ENCODE measurements at places on chromosomes 11 and 22.

DNA sequence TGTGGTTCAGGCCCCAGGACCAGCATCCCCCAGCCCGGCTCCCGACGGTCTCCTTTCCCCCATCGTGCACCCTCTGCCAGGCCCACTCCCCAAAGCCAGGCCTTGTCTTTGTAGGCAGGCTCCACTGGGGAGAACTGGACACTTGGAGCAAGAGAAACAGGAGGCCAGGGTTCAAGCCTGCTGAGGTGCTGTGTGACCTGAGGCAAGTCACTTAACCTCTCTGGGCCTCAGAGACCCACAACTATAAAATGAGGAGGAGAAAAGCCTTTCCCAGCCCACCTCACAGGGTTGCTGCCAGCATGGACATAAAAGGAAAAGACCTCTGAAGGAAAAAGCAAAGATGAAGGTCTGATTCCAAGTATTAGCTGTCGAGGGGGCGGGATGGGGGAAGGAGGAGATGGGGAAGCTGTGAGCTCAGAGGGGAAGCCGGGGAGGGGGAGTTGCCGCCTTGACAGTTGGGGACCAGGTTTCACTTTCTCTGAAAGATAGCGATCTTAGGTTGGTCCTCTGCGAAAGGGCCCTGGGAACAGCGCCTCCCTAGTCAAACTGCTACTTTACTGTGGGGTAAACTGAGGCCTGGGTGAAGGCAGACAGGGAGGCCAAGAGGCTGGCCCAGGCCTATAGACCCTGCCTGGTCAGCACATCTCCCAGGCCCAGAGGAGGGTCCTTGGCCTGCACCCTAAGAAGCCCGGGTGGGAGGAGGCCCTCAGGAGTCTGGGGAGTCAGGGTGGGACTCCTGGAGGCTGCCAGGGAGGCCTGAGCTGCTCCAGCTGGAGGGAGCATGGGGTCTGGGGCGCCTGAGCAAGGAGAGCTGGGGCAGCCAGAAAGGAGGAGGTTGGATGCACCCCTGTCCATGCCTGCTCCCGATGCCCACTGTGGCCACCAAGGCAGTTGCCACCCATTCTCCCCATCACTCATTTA lies 991 bp upstream of the OSM start:
- no peak for DNase-seq

- DNase-seq, result no peak
Observed at GRCh38 chr11:59423835-59424234, 2.4 kb downstream of the OR5A2 start.

DNA sequence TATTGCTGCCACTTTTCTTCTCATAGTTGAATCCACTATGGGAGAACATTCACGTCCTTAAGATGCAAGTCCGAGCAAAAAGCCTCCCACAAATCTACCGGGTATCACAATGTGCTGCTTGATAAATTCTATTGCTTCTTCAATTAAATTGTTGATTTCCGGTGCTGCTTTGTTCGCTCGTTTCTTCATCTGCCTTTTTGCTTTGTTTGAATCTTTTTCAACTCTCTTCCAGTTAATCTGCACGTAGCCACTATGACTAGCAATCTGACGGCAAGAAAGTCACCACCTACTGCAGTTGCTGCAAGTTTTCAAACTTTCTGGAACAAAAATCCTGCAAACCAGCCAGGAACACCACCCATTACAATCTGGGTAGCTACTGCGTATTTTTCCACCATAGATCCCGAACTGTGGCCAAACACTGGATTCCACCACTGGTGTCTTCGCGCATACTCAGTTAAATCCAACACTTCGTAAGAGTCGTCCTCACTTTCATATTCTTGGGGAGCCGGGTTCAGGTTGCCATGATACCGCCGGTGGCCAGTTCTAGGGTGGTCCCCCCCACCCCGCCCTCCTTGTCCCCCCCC lies 59.1 kb downstream of the CLMP start:
- DNase-seq, result no peak

DNA sequence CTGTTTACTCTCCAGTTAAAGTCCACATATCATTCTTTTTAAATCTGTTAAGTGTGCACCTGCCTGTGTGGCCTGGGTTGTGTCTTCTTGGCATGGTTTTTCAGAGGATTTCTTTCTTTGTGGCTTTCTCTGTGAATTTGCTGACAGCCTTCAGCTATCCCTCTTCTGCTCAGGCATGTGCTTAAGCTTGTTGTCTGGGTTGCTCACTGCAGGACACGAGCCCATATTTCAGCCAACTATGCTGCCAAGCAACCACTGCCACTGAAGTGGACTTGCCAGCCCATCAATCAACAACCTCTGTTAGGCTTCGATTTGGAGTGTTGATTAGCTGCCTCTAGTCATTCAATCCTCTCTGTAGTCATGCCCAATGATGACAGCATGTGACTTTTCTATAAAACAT lies 18.4 kb downstream of the OR51I2 start:
- no peak for DNase-seq

GRCh38 chr11:64409707-64410403 lies 50.9 kb downstream of the RPS6KA4 start:
- DNase-seq, result no peak

DNA sequence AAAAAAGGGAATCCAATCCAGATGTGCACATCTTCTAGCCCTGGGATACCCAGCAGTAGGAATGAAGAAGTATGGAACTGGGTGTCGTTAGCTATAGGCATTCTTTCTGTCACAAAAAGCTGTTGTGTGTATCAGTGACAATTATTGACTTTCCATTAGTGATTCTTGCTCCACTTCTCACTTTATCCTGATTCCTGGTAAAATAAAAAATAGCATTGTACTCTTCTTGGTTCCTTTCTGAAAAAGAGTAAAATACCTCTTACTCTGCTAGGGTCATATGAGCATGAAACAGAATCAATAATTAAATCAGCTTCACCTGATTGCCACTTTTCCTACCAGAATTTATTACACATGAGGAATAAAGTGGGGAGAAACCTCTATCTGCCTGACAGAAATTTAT lies at the start of gene OR52E6:
OR52E6 (minus strand) TSS at position 101 of the 400 bp plus-strand sequence; CDS start at position 101, 0 bp downstream.
- no peak for DNase-seq

DNA sequence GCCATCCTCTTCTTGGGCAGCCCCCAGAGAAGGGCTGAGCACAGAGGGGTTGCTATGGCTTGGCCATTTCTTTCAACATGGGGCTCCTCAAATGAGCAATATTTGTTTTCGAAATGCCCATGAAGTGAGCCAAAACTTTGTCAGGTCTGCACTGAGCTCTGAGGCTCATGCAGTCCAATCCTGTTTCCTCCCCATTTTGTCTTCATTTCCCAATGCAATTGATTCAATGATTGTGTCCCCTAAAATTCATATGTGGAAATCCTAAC lies 60.6 kb upstream of the CD44 start:
- no peak for DNase-seq

- DNase-seq, result no peak
Observed at GRCh38 chr11:129720994-129721393, 94.7 kb upstream of the TMEM45B start.

GRCh38 chr11:131683666-131684065 lies 313.3 kb downstream of the NTM start:
- DNase-seq, result no peak

DNA sequence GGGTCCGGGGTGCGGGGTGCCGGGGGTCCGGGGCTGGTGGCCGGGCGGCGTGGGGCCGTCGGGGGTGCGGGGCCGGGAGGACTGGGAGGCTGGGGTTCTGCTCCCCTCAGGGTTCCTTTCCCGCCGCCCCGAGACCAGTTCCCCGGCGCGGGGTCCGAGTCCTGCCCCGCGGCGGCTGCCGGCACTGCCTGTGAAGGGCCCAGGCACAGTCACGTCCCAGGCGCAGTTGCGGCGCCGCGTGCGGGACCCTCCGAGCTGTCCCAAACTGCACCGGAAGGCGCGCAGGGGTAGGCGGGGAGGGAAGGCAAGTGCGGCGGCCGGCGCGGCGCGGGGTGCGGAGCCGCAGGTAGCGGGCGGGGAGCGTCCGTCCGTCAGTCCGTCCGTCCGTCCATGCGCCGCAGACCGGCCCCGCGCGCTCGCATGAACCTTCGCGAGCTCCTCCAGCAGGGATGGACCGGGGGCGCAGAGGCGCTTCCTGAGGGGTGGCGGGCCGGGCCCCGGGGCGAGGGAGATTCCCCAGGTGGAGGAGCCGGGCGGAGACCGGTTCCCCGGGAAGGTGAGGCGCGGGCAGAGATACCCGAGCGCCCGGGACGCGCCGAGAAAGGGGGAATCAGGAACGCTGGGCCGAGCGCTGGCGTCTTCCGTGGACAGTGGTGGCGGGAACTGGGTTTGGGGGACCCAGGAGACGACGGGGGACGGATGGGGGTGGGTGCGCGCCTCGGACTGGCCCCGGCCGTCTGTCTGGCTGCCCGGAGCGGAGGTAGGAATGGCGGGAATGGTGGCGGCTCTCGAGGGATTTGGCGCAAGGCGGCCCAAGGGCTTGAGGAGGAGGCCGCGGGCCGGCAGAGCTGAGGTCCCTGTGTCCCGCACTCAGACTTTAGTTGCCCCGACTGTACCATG lies 3.1 kb upstream of the ADORA2A start:
- DNase-seq, result no peak

DNA sequence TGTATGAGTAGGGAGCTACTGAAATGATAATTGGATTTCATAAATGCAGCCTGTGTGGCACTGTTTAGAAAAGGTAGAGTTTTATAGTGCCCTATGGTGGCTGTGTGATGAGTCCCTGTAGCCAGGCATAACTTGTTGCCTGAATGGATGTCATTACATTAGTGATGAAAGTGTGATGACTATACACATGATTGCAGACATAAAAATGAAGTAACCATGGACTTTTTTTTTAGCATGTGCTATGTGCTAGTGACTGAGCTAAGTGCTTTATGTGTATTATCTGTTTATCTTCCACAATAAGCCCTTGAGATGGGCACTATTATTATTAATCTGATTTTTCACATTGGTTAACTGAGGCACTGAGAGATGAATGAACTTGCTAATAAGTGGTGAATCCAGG lies 13.5 kb upstream of the GRAMD1B start:
- DNase-seq, result no peak

DNA sequence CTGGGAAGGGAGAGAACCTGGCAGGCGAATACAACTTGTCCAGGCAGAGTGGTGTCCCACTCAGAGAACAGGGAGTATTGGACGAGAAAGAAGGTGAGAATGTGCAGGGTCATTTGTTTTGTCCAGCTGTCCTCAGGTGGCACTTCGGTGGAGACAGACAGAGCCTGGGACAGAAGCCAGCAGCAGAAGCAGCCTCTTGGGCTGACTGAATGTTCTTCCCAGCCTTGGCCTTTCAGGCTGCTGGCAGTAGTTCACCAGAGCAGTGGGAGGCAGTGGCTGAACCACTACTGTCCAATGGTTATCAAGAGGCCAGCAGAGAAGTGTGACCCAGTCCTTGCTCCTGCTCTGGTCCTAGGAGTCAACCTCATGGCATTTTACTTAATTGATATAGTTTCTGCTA lies 331.1 kb upstream of the NARS2 start:
- no peak for DNase-seq

GRCh38 chr22:25490896-25491295 lies 73.6 kb upstream of the GRK3 start:
- no peak for DNase-seq

DNA sequence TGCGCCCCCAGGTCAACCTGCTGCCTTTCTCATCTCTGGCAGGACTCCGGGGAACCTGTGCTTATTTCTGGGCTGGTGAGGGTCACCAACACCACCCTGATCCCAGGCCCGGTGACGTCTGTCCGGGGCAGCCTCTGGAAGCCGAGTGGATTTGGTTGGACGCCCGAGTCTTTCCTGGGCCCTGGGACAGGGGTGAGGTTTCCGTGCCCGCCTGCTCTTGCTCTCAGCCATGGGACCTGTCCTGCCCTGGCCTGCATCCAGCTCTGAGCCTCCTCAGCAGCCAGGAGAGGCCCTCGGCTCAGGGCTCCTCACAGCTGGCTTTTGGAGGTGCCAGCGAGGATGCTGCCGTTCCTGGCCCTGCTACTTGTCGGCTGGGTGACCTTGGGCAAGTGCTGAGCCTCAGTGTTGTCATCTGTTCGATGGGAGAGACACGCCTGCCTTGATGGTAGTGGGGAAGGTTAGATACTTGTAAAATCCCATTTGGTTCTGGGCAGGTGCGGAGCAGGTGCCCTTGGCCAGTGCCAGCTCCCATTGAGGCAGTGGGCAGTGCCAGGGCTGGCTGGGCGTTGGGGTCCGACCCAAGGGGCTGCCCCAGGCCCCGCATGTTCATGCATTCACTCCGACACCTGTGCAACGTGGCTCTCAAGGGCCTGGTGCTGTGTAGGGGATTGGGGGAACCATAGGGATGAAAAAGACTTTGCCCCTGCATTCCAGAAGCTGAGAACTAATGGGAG lies 58.9 kb upstream of the THY1 start:
- DNase-seq, result no peak

DNA sequence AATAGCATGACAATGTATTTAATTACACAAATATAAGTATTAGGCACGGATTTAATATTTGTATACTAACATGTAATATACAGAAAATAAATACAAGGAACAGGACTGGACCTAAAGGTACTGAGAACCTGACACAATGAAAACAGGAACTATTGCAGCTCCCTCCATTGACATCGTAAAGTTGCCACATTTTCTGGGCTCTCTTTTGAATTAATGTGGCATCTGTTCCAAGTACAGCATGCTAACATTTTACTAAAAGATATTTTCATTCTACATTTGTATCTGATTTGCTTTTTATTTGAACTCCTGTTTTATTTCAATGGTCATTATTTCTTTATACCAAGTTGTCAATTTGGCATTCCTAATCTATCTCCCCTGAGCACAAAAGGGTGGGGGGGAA lies 15.3 kb downstream of the PHF21A start:
- no peak for DNase-seq

GRCh38 chr22:17866621-17867020 lies 92.4 kb upstream of the BID start:
- DNase-seq, result no peak

- no peak for DNase-seq
Observed at GRCh38 chr11:581752-582151, 5.5 kb downstream of the PHRF1 start.

DNA sequence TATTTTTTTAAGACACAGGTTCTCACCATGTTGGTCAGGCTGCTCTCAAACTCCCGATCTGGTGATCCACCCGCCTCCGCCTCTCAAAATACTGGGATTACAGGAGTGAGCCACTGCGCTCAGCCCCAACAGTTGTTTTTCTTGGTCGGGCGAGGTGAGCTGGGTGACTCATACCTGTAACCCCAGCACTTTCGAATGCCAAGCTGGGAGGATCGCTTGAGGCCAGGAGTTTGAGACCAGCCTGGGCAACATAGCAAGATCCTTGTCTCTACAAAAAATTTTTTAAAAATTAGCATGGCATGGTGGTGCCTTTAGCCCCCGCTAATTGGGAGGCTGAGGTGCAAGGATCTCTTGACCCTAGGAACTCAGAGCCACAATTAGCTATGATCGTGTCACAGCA lies 7.0 kb upstream of the NF2 start:
- DNase-seq, result no peak

GRCh38 chr11:118606157-118606843 lies 1.1 kb upstream of the PHLDB1 start:
- no peak for DNase-seq

All from NCI-H2227 treated with DMSO at 0.1 percent for 48 hours (cell line).